Erythroblast (primary cell): ENCODE measurements at places on chromosomes 12 and 14.
A peak's percentile ranks its signal among the peaks of the same experiment; 100 is the strongest.

GRCh38 chr12:34390171-34390841 lies 368.0 kb downstream of the ALG10 start:
- no peak for DNase-seq

GRCh38 chr12:29883525-29883924 lies 99.8 kb upstream of the TMTC1 start:
- DNase-seq = no peak

GRCh38 chr14:75934998-75935628 lies 46.7 kb downstream of the TGFB3 start:
- DNase-seq = peak; percentile 12

GRCh38 chr12:121110211-121110940 lies 22.3 kb upstream of the P2RX7 start:
- DNase-seq = peak; percentile 64

GRCh38 chr12:83261998-83262397 lies 575.3 kb downstream of the TMTC2 start:
- DNase-seq = no peak

- DNase-seq = no peak
These were observed 32.6 kb downstream of the MOK start for GRCh38 chr14:102272392-102272791.

- no peak for DNase-seq
These were observed 4.8 kb downstream of the ARHGAP9 start for GRCh38 chr12:57474862-57475261.

DNA sequence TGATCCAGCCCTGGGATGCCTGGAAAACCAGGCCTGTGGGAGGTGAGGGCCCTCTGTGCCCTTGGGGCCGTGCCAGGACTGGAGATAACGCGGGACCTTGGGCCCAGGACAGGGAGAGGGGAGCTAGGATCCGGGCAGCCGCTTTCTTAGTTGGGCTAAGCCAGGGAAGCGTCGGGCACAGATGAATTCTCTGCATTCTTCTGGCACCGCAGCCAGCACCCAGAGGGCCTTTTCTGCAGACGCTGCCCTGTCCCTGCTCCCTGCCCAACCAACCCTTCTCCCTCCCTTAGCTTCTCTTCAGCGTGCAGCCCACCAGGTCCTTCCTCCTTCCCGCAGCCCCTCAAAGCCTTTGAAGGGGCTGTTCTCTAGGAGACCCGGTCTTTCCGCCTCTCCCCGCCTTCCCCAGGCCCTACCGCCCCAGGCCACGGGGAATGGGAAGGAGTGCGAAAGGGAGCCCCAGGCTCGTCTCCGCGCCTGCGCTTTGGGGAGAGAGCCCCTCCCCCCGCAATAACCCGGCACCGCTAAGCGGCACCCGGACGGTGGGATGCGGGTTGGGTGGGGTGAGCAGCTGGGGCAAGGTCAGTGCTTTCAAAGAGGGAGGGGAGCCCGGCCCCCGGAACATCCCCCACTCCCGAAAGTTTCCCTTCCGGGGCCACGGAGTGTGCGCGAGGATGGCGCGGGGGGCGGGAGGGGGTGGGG lies 663 bp downstream of the NCKAP5L start:
- DNase-seq = no peak

DNA sequence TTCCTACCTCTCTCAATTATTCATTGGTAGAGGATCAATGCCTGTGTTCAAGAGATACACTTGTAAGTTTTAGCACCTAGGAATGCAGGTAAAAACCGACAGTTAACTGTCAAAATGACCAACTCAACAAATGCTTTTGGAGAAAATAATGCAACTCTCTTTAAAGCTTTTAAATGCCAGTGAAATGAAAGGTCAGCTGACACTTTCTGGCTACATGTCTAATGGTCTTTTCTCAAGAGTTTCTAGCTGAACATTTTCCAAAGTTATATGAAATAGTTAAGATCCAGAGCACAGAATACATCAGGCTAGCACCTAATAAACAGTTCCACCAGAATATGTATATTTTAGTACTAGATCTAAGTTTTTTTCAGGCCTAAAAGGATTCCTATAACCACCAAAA lies 2.0 kb downstream of the CSRNP2 start:
- no peak for DNase-seq

- DNase-seq = peak; percentile 43
These were observed 2.9 kb downstream of the NEK9 start for GRCh38 chr14:75123991-75124390.

DNA sequence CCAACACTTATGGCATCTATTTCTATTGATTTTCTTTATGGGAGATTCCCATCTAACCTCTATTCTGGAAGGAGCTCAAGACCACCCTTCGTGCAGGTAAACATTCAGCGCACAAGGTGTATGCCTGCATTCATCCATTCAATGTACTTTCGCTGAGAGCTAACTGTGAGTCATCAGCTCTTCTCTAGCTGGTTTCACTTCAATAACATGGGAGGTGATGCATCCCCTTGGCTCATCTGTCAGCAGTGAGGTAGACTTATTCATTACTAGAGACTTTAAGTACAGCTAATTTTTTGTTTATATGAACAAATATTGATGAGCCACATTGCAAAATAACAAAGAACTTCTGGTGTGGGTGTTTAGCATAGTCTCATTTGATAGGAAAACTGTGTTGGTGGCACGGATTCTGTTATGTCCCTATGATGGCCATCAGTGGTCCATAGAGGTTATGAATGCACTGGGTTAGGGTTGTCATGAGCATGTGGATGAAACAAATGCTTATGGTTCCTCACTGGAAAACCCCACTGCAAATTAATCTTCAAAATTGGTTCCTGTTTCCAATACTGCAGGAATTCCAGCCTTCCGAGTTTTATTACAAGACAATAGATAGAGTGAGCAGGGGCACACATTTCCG lies 1151.0 kb downstream of the BCL11B start:
- DNase-seq = no peak

GRCh38 chr12:9906873-9907272 lies 25.3 kb downstream of the CLEC2A start:
- no peak for DNase-seq

GRCh38 chr12:94762259-94762942 lies 112.0 kb upstream of the TMCC3 start:
- no peak for DNase-seq

DNA sequence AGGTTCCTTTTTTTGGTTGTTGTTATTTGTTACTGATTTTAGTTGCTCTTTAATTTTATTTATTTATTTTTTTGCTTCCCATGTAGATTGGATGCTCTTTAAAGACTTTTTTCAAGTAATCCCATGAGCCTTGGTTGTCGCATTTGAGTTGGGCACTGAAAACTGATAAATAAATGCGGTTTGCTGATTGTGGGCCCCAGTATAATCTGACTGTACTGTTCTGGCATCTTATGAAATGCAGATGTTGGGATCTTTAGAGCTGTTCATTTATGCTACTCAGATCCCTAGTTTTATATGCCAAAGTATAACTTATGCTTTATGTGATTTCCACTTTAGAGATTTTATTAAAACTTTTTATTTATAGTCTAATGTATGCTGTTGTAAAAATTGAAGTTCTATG lies 33.3 kb downstream of the WNK1 start:
- no peak for DNase-seq

DNA sequence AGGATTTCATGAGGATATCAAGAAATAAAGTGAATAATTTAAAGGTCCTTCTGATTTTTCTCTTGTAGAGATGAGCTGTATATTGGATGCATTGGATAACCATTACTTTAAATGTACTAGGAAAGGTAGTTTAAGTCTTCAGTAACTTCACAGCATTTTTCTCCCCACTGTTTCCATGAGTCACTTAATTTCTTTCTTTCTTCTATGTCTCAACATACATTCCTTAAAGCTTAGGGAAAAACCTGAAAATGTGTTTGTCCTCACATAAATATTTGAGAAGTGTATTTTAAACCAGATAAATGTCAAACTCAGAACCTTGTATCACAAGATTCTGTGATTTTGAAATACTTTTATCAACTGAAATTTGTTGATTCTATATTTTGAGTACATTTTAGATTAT lies 1970.2 kb upstream of the FLRT2 start:
- DNase-seq = no peak

DNA sequence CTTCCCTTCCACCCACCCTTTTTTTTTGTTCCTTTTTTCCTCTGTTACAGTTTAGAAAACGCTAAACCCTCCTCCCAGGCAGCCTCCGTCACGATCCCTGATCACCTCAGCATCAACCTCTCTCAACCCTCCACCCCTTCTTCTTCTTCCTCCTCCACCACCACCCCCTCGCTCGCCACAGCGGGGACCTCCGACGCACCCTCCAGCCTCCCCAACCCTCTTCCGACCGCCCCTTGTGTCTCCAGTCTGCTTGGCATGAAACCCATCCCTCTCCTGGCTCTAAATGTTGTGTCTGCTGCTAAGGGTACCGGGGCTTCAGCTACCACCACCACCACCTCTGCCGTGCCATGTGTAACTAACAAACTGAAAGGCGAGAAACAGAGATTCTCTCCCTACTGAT lies 22.9 kb downstream of the PCBP2 start:
- no peak for DNase-seq

DNA sequence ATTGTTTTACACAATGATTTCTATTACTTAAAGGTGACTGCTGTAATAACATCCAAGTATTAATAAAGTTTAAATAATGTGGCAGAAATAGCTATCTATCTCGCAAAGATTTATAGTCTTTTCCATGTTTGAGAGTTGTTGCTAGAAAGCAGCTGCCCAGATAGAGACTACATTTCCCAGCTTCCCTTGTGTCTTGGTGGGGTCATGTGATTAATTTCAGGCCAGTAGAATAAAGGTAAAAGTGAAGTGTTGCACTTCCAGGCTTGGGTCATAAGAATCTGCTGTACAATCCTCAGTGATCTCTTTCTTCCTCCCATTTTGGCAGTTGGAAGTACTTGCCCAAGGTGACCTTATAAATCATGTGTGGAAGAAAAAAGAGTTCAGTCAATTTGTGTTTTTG lies 449.7 kb upstream of the USP15 start:
- DNase-seq = no peak

DNA sequence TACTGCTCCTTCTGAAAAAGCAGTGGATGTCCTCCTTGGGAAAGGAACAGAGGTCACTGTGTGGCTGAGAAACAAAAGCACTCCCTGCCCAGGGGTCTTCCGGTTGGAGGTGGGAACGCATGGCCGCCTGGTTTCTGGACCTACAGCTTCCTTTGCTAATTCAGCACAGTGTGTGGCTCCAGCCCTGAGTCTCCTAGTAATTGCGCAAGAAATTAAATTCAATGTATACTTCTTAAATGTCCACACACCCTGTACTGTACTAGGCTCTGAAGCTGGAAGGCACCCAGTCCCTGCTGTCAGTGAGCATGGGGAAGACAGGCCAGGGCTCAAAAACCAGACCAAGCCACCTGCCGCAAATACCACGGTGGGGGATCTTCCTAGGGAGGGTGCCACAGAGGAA lies 13.4 kb downstream of the SLC24A4 start:
- DNase-seq = no peak

DNA sequence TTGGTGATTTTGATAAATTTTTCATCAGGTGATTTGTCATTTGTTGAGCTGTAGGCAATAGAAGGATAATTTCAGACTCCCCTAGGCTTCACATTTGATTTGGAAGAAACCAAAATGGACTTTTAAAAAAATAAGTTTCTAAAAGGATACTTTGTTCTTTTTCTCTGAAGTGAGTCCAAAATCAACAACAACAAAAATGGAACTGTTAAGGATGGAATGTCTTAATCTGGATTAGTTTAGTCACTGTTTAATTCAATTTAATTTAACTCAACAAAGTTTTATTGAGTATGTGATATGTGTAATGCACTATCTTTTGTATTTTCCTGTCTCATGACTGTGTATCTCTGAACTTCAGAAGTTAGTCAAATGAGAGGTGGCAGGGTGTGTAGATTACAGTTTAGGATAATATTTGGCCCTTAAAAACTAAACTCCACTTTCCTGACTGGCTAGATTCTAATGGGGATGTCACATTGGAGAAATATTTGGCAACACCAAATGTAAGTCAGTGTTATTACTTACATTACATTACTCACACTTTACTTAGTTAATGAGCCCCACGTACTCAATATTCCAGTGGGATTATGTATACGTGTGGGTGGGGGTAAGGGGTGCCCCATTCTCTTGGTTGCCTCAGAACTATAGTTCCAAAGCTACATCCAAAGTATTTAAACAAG lies 209.7 kb downstream of the BCAT1 start:
- peak; percentile 2 for DNase-seq

- peak; percentile 50 for DNase-seq
These were observed 1.8 kb upstream of the COX14 start for GRCh38 chr12:50110127-50110761.

DNA sequence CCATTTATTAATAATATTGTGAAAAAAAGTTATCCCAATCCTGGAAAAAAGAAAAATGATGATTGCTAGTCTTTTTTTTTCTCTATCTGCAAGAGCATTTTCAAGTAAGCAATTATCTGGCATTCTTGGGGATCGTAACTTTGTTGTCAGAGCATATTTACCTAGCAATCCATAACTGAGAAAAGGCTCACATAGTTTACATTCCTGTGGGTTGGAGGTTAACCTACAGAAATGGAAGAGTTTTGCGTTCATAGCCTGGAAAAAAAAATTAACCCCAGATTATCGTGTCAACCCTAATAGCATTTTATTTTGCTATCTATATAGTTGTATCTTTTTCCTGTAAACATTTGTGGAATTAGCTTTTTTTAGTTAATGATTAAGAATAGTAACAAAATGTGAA lies 292.3 kb downstream of the DAD1 start:
- no peak for DNase-seq

DNA sequence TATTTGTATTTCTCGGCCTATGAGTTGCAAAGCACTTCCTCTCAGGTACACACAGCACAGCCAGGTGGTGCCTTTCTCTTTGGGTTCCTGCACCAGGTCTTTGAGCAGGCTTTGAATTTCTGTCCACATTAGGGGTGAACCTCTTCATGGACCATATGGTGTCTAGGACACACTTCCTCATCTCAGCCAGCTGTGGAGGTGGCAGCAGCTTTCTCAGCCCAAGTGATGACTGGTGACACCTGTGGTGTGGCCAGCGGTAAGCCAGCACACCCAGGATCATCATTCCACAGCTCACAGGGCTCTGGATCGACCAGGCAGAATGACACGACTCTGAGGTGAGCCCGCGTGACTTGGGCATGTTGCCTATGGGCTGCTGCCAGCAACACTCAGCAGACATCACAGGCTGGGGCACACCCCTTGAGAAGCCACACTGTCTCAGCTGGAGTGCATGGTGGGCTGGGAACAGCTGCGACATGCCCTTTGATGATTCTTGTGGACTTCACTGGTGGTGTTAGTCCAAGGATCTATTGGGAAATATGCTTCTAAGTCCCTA lies 36.8 kb downstream of the SLC5A8 start:
- DNase-seq = no peak

- peak; percentile 69 for DNase-seq
These were observed 54.0 kb downstream of the ZNF641 start for GRCh38 chr12:48296586-48297282.

- DNase-seq = no peak
These were observed 173.5 kb upstream of the FRMD6 start for GRCh38 chr14:51478175-51478621.

- DNase-seq = no peak
These were observed 59.1 kb downstream of the FAM222A start for GRCh38 chr12:109772622-109773321.
